NCI-H1930 (cell line): ENCODE measurements at places on chromosomes 2 and 18.
A peak's percentile ranks its signal among the peaks of the same experiment; 100 is the strongest.

GRCh38 chr2:224971214-224971613, 71.1 kb downstream of the DOCK10 start:
- DNase-seq, result no peak

- DNase-seq, result no peak
Measured at GRCh38 chr2:4190548-4190947, 487.2 kb downstream of the DCDC2C start.

DNA sequence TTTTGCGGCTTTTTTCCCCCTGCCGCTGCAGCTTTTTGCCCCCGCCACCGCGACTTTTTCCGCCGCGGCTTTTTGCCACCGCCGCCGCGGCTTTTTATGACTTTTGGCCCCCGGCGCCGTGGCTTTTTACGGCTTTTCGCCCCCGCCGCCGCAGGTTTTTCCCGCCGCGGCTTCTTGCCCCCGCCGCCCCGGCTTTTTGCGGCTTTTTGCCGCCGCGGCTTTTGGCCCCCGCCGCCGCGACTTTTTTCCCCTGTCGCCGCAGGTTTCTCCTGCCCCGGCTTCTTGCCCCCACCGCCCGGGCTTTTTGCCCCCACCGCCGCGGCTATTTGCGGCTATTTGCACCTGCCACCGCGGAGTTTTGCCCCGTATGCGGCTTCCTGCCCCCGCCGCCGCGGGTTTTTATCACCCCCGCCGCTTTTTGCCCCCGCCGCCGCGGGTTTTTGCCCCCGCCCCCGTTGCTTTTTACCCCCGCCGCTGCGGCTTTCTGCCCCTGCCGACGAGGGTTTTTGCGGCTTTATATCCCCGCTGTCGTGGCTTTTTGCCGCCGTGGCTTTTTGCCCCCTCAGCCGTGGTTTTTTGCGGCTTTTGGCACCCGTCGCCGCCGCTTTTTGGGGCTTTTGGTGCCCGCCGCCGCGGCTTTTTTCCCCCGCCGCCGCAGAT, 2750.9 kb downstream of the RPIA start:
- no peak for DNase-seq

DNA sequence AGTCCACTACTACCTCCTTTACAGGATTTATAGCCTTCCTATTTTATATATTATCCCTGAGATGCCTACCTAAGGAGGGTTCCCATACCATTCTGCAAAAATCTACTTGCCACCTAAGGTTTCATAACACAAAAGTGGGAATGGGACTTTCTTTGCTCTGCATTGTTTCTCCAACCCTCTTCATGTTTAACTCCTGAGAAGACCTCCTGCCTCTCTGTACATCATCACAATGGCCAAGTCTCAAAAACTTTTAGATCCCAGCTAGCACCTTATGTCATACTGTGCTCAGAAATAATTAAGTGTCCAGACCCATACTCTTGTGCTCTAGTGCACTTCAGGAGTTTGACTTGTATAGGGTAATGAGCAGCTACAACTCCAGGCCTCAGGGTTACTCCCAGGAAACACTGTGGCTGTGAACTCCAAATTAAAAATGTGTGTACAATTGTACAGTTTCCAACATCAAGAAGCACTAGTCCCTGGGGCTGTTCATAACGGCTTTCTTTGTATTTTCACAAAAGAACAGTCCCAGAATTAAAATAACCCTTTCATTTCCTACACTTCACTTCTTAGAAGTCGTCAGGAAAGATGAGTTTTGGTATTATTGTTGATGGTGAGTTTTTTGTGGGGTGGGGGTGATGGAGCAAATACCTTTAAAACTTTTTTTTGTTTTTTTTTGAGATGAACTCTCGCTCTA, 39.4 kb downstream of the METAP1D start:
- DNase-seq, result no peak

DNA sequence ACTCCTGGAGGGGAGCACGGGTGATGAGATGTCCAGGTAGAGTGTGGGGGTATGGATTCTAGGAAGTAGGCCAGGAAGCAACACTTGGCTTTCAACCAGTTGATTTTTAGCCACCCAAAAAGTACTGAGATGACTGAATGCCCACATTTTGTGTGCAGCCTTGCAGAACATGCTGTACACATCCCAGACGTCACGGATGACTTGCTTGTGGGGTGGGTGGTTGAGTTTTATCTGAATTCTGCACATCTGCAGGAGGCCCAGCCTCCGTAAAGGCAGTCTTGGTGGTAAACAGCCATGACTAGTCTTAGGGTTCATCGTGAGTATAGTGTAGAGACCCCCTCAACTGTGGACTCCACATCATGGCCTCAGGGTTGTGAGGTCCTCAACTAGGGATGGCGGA, 53.3 kb upstream of the CCDC195 start:
- DNase-seq, result no peak

- DNase-seq, result no peak
Measured at GRCh38 chr18:7647500-7647899, 80.4 kb downstream of the PTPRM start.

GRCh38 chr2:79831961-79832360, 319.1 kb downstream of the CTNNA2 start:
- no peak for DNase-seq

DNA sequence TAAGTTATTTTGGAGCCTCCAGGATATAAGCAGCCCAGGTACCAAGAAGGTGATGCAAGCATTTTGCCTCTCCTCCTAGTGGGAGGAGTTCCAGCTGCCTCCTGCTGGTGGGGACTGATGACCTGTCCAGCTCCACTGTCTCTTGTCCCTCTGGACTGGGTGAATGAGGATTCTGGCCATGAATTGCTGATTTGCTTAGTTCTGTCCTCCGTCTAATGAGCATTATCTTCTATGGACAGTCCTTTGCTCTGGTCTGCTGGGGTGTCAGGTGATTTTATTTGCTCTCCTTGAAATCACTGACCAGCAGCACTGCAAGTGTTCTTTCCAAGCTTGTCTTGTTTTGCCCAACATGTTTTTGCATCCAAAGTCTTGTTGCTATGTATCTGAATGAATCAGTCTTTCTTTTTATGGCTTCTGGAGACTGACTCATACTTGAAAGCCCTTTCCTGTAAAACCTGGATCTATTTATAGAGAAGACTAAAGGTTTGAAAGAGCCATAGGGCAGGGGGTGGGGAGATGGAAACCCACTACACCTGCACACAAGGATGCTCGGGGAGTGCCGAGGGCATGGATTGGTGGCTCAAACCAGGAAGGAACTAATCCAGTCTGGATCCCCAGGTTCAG, 40.5 kb upstream of the EFHD1 start:
- DNase-seq, result no peak

GRCh38 chr18:56977771-56978170, 169.1 kb upstream of the BOD1L2 start:
- DNase-seq, result no peak

DNA sequence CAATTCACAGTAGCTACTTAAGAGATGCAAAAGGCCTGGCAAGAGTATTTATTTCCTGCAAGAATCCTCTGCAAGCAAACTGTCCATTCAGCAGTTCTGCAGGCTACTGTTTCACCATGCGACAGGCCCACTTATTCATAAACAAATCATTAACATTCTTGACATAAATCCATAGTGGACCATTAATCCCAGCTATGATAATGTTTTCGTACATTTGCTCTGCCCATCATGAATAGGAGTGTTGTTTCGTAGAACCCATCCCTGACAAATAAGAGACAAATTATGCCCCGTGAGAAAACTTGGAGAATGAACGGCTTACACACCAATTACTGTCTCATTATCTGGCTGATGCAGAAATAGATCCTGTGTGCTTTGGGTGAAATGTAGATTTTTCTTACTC, 65.4 kb downstream of the PID1 start:
- DNase-seq, result peak; percentile 49
